RWPE2 (cell line): ENCODE measurements at places on chromosomes 12 and 14.

GRCh38 chr12:60230056-60230455, 634.2 kb downstream of the SLC16A7 start:
- H3K4me3 ChIP-seq = no peak overlapping the region
- H3K36me3 ChIP-seq = no peaks in the 10 kb centered on the region
- H3K27ac ChIP-seq = no peak overlapping the region
- H3K27me3 ChIP-seq = no peaks in the 10 kb centered on the region
- H3K4me1 ChIP-seq = no peaks in the 10 kb centered on the region

DNA sequence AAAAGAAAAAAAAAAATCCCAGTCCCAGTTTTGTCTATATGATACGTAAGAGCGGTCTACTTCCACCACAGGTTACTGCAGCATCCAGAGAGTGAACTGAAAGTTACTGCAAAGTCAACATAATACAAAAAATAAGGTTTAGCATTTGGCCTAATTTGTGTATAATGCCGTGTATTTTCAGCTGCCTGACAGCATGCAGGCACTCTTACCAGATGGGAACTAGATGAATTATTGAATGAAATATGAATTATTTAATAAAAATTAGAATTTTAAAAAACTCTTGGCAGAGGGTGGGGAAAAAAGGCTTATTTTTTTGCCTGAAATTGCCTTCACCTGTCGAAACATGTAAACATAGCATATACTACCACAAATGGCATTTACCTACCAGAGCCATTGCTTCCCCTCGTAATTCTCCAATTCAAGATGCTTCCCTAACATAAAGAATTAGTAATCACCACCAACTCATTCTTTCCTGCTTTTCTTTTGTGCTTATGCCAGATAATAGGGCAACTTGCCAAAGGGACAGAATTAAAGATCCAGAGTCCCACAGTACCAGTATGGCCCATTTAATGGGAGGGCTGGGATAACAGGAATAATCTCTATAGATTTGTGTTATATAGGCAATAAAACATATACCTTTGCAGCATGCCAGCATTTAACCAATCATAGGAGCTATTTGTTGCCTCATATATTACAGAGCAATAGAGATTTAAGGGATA, 31.1 kb downstream of the ATF7 start:
- H3K36me3 ChIP-seq = peaks cover 8% of the 10 kb centered on the region
- H3K4me3 ChIP-seq = no peak overlapping the region
- no peaks in the 10 kb centered on the region for H3K4me1 ChIP-seq
- no peaks in the 10 kb centered on the region for H3K27me3 ChIP-seq
- no peak for DNase-seq
- no peak overlapping the region for H3K27ac ChIP-seq

DNA sequence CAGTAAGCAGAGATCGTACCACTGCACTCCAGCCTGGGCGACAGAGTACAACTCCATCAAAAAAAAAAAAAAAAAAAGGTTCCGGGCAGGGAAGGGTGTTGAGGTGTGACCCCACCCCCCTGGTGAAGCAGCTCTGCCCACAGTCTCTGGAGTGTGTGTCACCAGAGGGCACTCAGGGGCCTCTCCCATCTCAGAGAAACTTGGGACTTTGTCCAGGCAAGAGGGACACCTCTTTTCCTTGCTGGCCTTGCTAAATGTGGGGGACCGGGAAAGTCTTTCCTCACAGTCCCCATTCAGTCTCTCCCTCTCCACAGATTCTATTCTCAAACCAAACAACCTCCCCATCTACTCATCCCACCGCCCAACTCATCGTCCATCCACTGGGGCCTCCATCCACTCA, 43.6 kb downstream of the RFLNA start:
- H3K4me3 ChIP-seq = no peak overlapping the region
- DNase-seq = no peak
- peaks cover 82% of the 10 kb centered on the region for H3K36me3 ChIP-seq
- no peaks in the 10 kb centered on the region for H3K4me1 ChIP-seq
- no peak overlapping the region for H3K27ac ChIP-seq

GRCh38 chr12:93115198-93115601, 186.1 kb upstream of the EEA1 start:
- DNase-seq = no peak
- no peaks in the 10 kb centered on the region for H3K36me3 ChIP-seq
- H3K4me1 ChIP-seq = peaks cover 6% of the 10 kb centered on the region
- H3K27me3 ChIP-seq = no peaks in the 10 kb centered on the region
- no peak overlapping the region for H3K27ac ChIP-seq

DNA sequence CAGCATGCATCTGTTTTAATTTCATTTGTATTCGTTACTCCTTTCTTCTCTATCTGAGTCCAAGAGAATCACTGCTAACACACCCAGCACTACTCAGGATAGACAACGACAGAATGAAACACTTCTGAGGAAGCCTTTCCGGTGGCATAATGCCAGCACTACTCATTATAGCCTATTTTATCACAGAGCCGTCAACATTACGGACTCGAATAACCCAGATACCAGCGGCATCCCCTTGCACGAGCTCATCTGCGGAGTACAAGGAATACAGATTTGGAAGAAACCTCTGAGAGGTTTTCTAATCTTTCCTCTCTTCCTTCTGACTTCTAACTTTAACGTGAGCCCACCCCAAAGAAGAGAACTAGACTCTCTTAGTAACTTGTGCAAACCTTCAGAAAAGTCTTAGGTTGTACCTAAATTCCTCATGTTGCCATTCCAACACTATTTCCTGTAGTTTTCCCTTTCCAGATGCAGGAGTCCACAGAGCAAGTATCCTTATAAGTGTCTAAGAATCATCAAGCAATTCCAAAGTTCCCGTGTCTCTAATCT, 248.1 kb downstream of the APAF1 start:
- H3K27ac ChIP-seq = no peak overlapping the region
- no peaks in the 10 kb centered on the region for H3K4me1 ChIP-seq
- DNase-seq = no peak
- no peaks in the 10 kb centered on the region for H3K36me3 ChIP-seq
- no peak overlapping the region for H3K4me3 ChIP-seq

GRCh38 chr14:92701826-92702225, 46.6 kb downstream of the LGMN start:
- H3K27me3 ChIP-seq = no peaks in the 10 kb centered on the region
- no peak for DNase-seq
- H3K27ac ChIP-seq = no peak overlapping the region
- no peaks in the 10 kb centered on the region for H3K4me1 ChIP-seq
- no peaks in the 10 kb centered on the region for H3K36me3 ChIP-seq
